ENCODE measurements at places on chromosomes 3 and 15. TPM values are rescaled to one million over a fixed set of nuclear protein-coding genes. Genes with fewer than 3 reads are reported as not detected.

Gene KCNMB2
- total RNA-seq: not detected

Gene ACSBG1
- total RNA-seq: not detected

Gene NKIRAS1
- 7.3 TPM for total RNA-seq

Gene ZMYND10
- 0.88 TPM for total RNA-seq

Gene ZNF80
- not detected for total RNA-seq

Gene ESYT3
- 1.6 TPM for total RNA-seq

Gene LRRIQ4
- not detected for total RNA-seq

Gene LRRC31
- total RNA-seq: not detected

Gene PLCH1
- 0.09 TPM for total RNA-seq

Gene CD80
- under 0.01 TPM for total RNA-seq

Gene CCDC9B
- 37.7 TPM for total RNA-seq

Gene RHO
- total RNA-seq: not detected

Gene RTP3
- not detected for total RNA-seq

Gene SCAANT1
- not detected for total RNA-seq

Gene TMEM212
- total RNA-seq: not detected

Gene RAB6B
- 0.30 TPM for total RNA-seq

Gene CHRNA7
- total RNA-seq: not detected

Gene THRB
- total RNA-seq: not detected

Gene STAC
- 0.88 TPM for total RNA-seq

Gene NOX5
- 0.30 TPM for total RNA-seq
